ENCODE measurements at places on chromosomes 11 and 22. TPM values are rescaled to one million over a fixed set of nuclear protein-coding genes. Genes with fewer than 3 reads are reported as not detected.

DNA sequence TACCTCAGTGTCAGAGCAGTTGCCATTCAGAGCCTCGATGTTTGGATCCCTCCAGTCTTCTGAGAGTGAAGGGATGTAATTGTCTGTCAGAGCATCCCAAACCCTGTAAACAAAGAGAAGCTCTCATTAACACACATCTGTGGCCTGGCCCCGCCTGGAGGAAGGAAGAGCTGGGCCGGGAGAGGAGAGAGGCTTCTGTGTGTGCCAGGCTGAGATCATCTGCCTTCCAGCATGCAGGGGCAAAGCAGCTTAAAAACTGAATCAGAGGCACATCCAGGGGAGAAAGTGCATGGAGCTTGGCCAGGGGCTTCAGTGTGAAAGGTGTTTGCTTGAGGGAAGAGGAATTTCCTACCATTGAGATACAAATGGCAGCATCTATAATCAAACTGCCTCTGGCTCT lies 14.5 kb downstream of the FEZ1 start:
- no peak for DNase-seq

- no peak for DNase-seq
These were observed 6.4 kb downstream of the BAIAP2L2 start for GRCh38 chr22:38104084-38104483.

GRCh38 chr11:127369356-127369755 lies 368.8 kb upstream of the KIRREL3 start:
- no peak for DNase-seq

DNA sequence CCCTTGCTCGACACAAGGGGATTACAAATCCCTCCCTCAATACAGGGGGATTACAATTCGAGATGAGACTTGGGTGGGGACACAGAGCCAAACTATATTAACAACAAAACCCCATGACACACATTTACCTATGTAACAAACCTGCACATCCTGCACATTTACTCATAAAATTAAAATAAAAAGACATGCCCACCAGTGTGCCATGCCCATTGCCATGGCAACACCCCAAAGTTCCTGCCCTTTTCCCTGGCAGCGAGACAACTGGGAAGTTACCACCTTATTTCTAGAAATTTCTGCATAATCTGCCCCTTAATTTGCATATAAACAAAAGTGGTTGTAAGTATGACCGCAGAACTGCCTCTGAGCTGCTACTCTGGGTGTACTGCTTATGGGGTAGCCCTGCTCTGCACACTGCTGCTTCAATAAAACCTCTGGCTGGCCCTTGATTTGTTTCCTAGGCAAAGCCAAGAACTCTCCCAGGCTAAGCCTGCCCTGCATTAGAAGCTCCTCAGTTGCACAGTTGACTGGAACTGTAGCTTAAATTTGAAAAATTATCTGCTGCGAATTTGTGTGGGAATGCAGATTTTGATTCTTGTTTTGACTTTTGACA lies 8.6 kb upstream of the INCENP start:
- DNase-seq: no peak

DNA sequence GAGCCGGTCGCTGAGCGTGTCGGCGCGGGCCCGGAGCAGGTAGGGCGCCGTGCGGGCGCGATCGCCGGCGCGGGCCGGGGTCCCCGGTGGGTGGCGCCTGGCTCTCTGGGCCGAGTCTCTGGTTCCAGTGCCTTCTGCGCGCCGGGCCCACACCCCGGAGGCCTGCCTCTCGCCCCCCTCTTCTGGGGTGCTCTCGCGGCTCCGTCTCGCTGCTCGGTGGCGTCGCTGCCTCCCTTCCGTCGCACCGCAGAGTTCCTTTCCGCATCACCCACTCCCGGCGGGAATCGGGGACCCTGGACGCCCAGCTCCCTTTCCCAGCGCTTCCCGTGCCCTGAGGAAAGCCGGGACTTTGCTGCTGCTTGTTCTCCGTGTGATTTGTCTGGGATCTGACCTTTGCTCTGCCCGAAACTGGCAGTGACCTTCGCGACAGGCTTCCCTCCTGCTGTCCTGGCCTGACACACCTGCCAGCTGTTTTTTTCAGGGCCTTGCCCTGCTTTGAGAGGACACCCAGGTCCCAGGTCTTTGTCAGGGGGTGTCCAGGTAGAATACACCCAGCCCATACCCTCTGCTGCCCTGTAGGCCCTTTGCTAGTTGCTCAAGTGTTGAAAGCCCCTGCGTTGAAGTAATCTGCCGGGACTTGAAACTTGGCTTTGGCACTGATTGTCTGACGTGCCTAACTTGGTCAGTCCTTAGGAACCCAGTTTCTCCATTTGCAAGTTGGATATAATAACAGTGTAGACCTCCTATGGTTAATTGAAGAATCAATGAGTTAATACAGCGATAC lies 711 bp downstream of the FDX1 start:
- no peak for DNase-seq

The SMTNL1 gene
- total RNA-seq: not detected

DNA sequence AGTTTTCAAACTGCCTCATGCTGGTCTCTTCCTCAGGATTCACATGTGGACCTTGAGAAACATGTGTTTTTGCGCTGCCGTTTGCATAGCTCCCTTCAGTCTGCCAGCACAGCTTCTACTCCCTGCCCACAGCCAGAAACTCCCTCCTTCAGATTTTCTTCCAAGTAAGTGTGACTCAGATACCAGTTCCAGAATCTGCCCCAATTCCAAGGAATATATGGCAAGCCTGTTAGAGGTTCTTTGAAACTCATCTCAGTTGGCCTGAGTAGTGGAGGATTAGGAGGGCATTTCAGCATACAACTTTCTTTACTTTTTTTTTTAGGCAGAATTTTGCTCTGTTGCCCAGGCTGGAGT lies 67.1 kb downstream of the SNX19 start:
- no peak for DNase-seq

- DNase-seq: no peak
These were observed 10.4 kb downstream of the NUP98 start for GRCh38 chr11:3786781-3787428.

DNA sequence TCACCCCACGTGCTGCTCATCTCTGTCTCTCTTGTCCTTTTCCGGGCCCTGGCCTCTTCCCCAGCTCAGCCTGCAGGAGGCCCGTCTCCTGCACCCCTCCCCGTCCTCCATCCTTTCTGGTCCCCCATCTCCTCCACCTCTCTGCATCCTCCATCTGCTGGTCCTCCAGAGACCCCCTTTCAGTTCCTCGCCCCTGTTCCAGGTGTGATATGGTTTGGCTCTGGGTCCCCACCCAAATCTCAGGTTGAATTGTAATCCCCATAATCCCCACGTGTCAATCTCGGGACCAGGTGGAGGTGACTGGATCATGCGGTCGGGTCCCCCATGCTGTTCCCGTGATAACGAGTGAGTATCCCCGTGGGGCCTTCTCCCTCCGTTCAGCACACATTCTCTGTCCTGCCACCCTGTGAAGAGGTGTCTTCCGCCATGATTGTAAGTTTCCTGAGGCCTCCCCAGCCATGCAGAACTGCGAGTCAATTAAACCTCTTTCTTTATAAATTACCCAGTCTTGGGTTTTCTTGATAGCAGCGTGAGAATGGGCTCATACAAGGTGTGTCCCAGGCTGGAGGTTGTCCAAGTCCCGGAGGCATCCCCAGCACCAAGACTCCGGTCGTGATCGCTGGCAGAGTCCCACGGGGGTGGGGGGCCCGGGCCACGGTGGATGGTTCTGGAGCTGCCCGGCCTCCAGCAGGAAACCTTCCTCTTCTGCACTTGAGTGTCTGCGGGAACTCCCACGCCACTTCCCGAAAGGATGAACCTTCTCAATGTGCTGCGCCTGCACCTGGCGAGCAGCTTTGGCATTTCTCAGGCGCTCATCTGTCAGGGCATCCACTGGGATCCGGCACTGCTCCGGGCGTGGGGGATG lies 29.0 kb upstream of the TOLLIP start:
- DNase-seq: no peak

- DNase-seq: no peak
These were observed 120.7 kb downstream of the PLEKHA7 start for GRCh38 chr11:16893456-16894066.

GRCh38 chr11:133951327-133952198 lies 5.2 kb downstream of the IGSF9B start:
- no peak for DNase-seq

The WNT7B gene
- total RNA-seq: not detected

The POTEH gene
- not detected for total RNA-seq
